NCI-H446 (cell line): ENCODE measurements at places on chromosomes 4 and X.

DNA sequence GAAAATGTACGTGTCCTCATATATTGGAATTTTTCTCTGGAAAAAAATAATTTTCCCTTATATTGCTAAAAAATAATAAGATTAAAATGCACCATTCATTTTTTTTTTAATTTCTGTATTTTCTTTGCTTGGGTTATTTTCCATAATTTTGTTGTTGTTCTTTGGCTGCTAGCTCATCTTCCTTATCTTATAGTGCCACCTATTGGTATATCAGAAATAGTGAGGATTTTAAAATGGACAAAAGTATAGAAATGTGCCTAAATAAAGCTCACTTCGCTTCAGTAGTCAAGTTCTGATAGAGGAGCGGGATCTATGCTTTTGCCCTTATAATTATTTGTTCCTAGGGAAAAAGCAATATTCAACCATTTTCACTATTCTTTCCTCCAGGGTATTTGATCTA, 134.8 kb downstream of the NAP1L3 start:
- peak; percentile 3 for DNase-seq

GRCh38 chr4:95998311-95998710, 158.4 kb downstream of the PDHA2 start:
- DNase-seq, result no peak

GRCh38 chrX:95728446-95728845, 956.2 kb upstream of the DIAPH2 start:
- no peak for DNase-seq

DNA sequence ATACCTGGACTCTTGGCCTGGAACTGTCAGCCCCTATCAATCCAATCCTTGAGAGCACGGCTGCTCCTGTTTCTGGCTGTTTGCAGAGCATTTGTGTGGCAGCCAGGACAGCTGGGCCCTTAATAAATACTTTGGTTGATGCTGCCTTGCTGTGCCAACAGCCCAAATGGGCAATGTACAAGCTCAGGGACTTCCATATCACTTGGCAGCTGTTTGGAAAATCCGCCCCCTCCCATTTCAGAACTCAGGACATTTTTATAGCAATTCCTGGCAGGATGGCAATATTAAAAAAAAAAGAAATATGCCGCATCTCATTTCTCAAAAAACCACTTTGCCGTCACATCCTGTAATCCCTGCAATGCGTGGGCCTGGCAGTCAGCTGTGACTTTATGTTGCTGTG, 218.9 kb downstream of the HS3ST1 start:
- DNase-seq, result peak; percentile 51

GRCh38 chrX:153948002-153948466, 3.6 kb upstream of the RENBP start:
- DNase-seq, result no peak

GRCh38 chr4:156999175-156999517, 27.5 kb upstream of the PDGFC start:
- peak; percentile 97 for DNase-seq

DNA sequence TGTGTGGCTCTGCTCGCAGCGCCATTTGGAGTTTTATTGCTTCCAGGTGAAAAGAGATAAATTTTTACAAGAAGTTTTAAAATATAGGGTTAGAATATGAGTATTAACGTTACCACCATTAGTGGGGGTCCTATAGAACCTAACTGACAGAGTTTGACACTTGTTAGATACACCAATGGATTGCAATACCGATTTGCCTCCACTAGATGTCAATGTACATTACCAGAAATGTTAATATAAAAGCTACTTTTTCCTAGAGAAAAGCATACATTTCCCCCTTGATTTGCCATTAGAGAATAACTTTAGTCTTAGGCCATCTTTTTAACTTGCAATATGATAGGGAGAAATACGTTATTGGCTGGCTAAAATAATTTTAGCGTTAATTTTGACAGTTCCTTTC, 108.4 kb downstream of the LINC00632 start:
- DNase-seq, result no peak

DNA sequence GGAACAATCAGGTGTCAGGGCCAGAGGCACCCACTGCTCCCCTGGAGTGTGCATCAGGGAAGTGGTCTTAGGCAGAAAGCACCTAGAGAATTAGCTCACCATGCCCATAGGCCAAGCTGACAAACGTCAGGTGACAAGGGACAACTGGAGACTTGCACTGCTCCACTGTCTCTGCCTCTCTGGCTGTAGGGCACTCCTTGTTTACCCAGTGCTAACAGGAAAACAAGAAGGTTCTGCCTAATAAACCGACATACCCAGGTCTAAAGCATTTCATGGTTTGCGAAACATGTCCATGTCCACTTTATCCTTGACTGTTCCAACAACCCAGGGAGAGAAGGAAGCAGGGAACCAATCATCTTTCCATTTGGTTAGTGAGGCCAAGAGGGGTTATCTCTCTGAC, 92.5 kb upstream of the MAMLD1 start:
- DNase-seq, result no peak

- DNase-seq, result no peak
Measured at GRCh38 chrX:38929966-38930421, 128.7 kb downstream of the MID1IP1 start.

DNA sequence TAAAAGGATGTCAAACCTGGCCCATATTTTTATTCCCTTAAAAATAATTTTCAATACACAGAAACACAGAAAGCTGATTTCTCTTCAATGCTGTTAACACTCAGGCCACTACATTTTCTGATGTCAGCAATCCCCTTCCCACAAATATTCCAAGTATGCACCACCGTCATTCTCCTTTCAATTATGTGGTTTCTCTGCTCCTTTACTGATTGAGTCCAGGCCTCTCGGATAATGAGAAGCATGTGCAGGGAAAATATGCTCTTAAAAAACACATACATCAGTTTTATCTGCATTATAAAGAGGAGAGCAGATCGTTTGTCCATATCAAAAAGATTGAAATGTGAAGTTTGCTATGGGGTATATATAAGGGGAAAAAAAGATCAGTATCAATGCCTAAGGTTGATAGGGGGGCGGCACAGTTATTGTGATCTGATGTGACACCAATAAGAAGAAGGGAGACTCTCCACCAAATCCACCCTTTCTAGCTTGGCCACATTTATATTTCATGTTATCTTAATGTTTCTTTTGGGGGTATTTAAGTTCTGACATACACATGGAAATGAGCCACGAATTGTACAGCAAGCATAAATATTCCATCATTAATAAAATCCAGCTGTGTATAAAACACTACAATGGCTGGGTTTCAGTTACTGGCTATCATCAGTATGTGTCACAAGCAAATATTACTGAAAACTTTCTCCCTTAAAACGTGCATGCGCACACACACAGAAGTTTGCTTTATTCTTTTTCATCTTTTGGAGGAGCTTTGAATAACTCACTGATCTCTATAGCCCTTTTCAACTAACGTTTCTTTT, 6.4 kb downstream of the AMOT start:
- DNase-seq, result no peak

DNA sequence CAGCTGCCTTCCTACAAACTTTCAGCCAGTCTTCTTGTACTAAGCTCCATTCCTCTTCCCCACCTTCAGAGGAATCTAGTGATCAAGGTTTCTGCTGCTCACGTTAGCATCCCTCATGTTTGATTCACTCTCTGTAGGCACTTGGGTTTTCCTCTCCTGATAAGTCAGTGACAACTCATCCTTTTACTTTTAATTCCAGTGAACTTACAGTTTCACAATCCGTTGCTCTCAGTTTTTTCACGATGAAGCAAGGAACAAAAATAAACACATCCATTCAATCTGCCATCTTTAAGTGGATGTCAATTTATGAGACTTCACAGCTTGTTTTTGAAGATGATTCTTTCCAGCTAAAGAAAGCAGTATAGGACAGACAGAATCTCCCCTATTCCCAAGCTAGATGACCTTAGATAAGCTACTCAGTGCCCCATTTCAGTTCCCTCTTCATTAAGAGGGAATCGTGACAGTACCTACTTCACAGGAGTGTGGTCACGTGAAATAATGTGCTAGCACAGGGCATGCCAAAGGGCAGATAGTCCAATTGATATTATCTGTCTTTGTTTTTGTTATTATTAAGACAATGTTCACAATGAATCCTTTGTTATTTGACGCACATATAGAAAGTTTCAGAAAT, 234.3 kb downstream of the PALLD start:
- DNase-seq, result no peak

GRCh38 chrX:152725409-152725808, 8.1 kb downstream of the CSAG1 start:
- no peak for DNase-seq

DNA sequence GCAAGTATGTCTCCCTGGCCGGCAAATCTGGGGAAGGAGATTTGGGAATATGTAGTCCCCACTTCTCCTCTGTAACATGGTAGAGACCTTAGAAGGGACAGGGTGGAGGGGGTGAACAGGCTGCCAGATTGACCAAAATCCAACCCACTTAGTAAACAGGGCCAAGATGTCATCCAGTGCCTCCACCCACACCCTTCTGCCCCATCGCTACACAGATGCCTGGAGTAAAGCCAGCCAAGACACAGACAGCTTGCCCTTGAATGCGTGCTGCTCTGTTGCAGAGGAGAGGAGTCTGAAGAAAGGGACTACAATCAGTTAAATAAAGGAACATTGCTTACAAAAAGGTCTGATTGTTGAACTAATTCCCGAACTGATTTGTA, 160.1 kb upstream of the LDB2 start:
- no peak for DNase-seq
